Renal cortical epithelial cell (primary cell): ENCODE measurements at places on chromosomes 1 and 21.

DNA sequence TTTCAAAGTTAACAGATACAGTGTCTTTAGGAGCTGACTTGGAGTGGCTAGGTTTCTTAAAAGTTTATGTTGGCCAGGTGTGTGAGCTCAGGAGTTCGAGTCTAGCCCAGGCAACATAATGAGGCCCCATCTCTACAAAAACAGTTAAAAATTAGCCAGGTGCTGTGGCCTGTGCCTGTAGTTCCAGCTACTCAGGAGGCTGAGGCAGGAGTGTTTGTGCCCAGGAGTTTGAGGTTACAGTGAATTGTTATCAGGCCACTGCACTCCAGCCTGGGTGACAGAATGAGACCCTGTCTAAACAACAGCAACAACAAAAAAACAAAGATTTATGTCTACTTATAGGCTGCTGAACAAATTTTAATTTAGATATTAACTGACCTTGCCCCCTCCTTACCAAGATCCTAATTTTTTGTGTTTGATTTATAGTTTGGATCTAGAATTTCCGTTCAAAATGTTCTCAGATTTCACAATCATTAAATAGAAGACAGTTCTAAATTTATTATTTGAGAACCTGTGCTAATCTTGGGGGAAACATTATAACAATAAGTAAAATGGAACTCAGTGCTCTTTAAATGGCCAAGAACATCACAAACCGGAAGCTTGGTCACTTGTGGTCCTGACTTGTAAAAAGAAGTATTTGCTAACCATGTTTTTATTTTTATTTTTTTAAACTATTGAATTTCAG is 67.8 kb downstream of the POU2F1 start:
- peak; percentile 36 for DNase-seq

GRCh38 chr1:225580238-225581099 is 72.5 kb downstream of the ENAH start:
- no peak for DNase-seq

DNA sequence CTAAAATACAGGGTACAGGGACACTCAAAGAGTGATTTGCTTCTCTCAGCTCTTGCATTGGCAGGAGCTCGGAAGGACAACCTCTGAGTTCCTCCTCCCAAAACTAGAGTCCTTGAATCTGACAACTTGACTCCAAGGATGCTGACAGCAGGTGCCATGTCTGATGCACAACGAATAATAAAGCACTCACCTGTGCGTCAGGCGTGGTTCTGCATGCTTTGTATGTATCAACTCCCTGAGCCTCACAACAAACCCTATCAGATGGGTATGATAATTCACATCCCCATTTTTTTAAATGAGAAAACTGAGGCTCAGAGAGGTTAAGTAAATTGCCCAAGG is 1.4 kb downstream of the LAPTM5 start:
- no peak for DNase-seq

DNA sequence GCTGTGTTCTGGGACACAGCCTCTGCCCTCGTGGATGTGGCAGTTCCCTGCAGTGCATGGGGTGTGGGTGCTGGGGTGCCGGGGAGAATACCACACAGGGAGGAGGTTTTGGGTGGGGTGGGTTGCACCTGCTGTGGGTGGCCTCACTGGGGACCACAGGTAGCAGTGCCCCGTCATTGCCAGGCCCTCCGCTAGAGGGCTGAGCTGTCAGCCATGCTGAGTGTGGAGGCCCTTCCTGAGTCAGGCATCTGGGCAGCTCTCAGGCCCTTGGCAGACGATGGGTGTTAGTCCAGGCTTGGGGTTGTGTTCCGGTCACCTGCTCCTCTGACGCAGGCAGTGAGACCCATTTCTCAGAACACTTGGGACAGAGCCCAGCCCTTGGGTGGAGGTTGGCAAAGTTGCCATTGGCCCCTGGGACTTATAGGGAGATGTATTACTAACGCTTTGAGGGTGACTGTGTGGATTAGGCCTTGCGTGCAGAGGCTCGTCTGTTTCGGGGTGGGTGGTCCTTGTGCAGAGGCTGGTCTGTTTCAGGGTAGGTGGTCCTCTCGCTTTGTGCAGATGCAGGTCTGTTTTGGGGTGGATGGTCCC is 23.9 kb downstream of the PCNT start:
- no peak for DNase-seq

- no peak for DNase-seq
Measured at GRCh38 chr1:8214501-8215173, 103.3 kb upstream of the SLC45A1 start.

GRCh38 chr1:8586438-8586837 is 231.0 kb downstream of the RERE start:
- DNase-seq: no peak

DNA sequence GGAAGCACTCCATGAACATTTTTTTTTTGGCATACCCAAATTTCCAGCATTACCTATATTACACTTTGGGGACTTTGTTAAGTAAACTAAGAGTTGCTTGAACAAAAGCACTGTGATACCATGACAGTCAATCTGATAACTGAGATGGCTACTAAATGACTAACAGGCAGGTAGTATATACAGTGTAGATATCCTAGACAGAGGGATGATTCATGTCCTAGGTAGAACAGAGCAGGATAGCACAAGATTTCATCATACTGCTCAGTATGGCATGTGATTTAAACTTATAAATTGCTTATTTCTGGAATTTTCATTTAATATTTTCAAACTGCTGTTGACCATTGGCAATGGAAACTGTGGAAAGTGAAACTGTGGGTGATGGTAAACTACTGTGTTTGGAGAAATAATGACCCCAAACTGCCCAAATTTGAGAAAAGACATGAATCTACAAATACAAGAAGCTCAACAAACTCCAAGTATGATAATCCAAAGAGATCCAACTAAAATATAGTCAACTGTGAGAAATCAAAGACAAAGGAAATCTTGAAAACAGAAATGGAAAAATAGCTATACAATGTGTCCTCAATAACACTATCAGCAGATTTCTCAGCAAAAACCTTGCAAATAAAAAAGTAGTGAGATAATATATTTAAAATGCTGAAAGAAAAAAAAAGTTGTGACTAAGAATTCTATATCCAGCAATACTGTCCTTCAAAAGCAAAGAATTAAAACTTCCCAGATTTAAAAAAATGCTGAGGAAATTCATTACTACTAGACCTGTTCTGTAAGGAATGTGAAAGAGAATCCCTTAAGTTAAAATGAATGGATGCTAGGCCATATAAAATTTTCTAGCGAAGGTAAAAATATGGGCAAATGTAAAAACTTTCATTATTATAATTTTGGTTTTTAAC is 410.4 kb downstream of the DUSP10 start:
- DNase-seq: no peak
